ENCODE measurements at places on chromosomes 6 and 20.

DNA sequence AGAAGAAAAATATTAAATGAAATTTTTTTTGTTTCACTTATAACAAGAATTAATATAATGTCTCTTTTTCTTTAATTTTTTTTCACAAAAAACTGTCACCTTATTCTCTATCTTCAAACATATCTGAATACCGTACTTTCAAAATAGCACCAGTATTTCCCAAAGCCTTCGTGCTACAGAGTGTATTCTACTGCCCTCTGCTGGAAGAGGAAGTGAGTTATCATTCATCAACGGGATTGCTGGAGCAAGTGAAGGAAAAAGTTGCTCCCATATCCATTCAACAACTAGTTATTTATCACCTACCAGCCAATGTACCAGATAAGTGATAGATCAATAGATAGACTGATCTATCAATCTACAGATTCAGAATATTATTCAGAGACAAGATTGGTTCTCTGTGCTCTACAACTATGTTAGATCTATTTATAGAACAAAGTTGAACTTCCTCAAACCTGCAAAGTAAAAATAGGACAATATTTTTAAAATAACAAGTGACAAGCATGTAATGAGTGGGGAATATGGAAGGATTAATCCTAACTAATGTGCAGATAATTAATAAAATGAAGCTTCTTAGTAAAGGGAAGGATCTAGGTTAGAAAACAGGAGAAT is 26.7 kb upstream of the TFAP2B start:
- DNase-seq, result no peak

DNA sequence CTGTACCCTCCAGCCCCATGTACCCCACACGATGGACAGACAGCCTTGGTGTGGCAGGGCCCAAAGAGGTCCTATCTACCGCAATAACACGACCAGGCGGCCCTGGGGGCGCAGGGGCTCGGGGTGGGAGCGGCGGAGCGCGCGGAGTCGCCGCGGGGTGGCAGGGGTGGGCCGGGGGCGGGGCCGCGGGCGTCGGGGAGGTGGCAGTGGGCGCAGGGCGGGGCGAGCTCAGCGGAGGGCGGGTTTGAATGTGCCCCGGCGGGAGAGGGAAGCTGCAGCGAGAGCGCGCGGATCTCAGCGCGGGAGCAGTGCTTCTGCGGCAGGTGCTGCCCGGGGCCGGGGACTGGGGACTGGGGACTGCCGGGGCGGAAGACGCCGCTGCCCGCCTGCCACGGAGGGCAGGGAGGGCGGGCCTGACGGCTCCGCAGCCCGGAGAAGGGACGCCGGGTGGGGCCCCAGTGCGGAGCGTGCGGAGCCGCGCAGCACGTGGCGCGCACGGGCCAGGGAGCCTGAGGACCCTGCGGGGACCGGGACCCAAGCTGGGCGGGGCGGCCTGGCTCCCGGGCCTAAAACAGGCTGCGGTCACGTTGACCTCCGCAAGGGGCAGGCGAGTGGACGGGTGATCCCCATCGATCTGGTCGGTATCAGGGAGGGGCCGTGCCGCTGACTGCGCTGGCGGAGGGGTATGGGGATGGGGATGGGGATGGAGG is at the start of gene SLC29A1:
SLC29A1 (plus strand) TSS at position 277 of the 710 bp plus-strand sequence. CDS start 3,719 bp downstream, outside the sequence.
- peak; percentile 89 for DNase-seq

- DNase-seq, result no peak
Measured at GRCh38 chr6:24985323-24985722, 49.6 kb upstream of the RIPOR2 start.

- DNase-seq, result no peak
Measured at GRCh38 chr6:51678905-51679620, 408.4 kb downstream of the PKHD1 start.

GRCh38 chr6:78861509-78861908 is 5.8 kb upstream of the IRAK1BP1 start:
- no peak for DNase-seq

DNA sequence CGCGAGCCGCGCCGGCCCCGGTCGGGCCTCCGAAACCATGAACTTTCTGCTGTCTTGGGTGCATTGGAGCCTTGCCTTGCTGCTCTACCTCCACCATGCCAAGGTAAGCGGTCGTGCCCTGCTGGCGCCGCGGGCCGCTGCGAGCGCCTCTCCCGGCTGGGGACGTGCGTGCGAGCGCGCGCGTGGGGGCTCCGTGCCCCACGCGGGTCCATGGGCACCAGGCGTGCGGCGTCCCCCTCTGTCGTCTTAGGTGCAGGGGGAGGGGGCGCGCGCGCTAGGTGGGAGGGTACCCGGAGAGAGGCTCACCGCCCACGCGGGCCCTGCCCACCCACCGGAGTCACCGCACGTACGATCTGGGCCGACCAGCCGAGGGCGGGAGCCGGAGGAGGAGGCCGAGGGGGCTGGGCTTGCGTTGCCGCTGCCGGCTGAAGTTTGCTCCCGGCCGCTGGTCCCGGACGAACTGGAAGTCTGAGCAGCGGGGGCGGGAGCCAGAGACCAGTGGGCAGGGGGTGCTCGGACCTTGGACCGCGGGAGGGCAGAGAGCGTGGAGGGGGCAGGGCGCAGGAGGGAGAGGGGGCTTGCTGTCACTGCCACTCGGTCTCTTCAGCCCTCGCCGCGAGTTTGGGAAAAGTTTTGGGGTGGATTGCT is 1.3 kb downstream of the VEGFA start:
- peak; percentile 44 for DNase-seq

DNA sequence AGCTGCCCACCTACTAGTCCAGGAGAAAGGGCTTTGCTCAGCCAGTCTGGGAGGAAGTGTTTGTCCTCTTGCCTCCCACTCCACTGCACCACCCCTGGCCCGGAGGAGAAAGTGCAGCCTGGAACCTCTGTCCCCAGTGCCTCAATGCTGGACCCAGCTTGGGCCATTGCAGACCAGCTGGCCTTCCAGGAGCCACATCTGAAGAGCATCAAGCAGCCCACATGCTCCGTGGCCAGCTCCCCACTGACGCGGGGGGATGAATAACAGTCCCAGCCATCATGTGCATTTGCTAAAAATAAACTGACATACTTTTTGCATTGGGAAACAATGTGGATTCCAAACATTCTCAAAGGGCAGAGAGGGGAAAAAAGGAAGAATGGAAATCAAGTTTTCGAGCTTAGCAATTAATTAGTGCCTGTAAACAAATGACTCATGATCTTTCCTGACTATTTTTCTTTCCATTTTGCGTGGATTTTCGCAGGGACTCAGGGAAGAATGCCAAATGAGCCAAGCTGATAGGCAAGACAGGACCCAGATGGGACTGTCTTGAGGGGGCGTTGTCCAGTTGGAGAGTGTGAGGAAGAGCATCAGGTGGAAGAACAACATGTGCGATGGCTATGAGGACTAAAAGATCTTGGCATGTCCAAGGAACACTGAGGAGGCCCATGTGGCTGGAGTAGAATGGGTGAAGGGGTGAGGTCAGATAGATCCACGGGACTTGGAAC is 34.1 kb downstream of the CEBPB start:
- no peak for DNase-seq

- no peak for DNase-seq
Measured at GRCh38 chr6:112054001-112054400, at the start of gene CCN6. TSS of gene CCN6 (plus strand) at chr6:112054104. CDS start at chr6:112054358, 254 bp downstream.

DNA sequence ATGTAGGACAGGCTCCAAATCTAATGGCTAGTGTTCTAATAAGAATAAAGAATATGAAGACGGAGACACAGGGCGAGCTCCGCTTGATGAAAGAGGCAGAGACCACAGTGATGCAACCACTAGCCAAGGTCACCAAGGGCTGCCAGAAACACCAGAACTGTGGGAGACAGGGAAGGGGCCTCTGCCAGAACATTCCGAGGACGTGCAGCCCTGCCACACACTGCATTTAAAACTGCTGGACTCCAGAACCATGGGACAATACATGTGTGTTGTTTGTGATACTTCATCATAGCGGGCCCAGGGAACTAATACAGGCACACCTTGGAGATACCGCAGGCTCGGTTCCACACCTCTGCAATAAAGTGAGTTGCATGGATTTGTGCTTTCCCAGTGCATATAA is 2.9 kb upstream of the THBS2 start:
- no peak for DNase-seq

GRCh38 chr6:133447924-133448323 is 206.8 kb downstream of the EYA4 start:
- no peak for DNase-seq

- DNase-seq, result no peak
Measured at GRCh38 chr20:6940048-6940447, 172.6 kb downstream of the BMP2 start.

DNA sequence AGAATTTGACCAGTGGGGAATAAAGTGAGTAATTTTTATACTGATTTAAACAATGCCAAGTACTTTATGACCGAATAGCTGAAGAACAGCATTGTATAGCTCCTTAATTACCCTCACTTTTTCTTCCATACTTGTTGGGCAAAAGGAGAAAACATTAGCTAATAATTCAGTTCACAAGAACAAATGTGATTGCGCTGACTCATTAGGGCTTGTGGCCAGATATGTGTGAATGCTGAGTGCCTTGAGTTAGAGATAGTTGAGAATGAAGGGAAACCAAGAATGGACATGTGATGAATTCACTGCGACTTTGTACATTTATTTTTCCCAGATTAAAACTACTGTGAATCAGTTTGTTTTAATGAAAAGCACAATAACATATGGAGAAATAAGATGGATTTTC is 669.4 kb downstream of the TFAP2A start:
- no peak for DNase-seq

GRCh38 chr6:42131531-42131930 is 10.9 kb downstream of the C6orf132 start:
- DNase-seq, result no peak

DNA sequence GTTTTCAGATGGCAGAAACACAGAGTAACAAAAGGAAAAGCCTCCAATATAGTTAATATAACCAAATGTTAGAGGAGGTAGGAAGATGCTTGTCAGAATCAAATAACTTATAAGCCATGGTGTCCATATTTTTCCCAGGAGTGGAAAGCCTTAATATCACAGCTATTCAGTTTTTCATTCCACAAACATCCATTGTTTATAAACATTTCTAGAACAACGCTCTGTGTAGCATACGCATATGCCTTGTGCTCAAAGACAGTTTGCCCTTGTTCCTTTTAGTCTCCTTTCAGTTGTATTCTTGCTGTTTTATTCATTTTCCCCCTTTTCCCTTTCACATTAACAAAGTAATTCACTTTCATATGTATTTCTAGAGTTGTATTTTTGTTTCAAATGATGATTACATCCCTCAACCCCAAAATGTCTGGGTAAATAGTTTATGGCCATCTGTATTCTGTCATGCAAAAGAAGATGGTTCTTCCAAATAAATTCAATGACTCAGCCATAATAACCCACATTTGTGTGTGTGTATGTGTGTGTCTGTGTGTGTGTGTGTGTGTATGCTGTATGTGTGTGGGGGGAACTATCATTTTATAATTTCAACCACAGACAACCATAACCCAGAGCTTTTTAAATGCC is 455.7 kb upstream of the SOX4 start:
- no peak for DNase-seq

Measured in stimulated activated CD4-positive, alpha-beta T cell treated with anti-CD3 and anti-CD28 coated beads, TNF-alpha, amount 100 ng/mL, for 48 hours (primary cell).